Cerebellar nuclear complex (tissue), 1 donor: ENCODE measurements at places on chromosomes 13 and 19.

DNA sequence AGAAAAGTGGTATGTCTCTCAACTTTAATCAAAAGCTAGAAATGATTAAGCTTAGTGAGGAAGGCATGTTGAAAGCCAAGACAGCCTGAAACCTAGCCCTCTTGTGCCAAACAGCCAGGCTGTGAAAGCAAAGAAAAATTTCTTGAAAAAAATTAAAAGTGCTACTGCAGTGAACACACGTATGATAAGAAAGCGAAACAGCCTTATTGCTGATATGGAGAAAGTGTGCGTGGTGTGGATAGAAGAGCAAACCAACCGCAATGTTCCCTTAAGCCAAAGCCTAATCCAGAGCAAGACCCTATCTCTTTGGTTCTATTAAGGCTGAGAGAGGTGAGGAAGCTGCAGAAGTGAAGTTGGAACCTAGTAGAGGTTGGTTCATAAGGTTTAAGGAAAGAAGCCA lies 96.4 kb downstream of the ZDHHC20 start:
- no peak for DNase-seq

- no peak for DNase-seq
Observed at GRCh38 chr13:21747456-21747855, 76.6 kb downstream of the FGF9 start.

GRCh38 chr13:98987275-98987674 lies 9.4 kb upstream of the DOCK9 start:
- DNase-seq: no peak

- no peak for DNase-seq
Observed at GRCh38 chr13:76512721-76513145, 373.5 kb downstream of the KCTD12 start.

DNA sequence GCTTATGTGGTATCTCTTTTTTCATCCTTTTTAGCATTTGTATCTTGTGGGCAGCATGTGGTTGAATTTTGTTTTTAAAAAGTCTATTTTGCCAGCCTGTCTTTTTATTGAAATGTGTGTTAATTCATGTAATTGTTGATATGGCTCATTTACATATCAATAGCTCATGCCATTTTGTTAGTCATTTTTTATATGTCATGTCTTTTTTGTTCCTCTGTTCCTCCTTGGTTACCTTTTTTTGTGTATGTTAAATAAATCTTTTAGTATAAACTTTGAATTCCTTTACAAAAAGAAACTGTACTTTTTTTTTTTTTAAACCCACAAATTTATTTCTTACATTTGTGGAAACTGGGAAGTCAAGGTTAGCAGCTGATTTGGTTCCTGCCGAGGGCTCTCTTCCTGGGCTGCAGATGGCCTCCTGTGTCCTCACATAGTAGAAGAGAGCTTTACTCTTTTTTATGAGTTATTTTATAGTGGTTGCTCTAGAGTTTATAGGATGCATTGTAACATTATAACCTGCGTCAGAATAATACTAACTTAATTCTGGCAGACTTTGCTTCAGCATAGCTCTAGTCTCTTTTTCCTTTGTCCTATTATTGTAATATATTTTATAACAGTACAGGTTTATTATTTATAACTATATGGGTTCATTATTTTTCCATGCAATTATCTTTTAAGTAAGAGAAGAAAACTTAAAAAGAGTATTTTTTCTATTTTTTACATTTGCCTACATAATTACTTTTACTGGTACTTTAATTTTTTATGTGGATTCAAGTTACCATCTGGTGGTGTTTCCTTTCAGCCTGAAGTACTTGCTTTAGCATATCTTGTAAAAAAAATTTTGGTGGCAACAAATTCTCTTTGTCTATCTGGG lies 86.3 kb downstream of the URI1 start:
- no peak for DNase-seq

DNA sequence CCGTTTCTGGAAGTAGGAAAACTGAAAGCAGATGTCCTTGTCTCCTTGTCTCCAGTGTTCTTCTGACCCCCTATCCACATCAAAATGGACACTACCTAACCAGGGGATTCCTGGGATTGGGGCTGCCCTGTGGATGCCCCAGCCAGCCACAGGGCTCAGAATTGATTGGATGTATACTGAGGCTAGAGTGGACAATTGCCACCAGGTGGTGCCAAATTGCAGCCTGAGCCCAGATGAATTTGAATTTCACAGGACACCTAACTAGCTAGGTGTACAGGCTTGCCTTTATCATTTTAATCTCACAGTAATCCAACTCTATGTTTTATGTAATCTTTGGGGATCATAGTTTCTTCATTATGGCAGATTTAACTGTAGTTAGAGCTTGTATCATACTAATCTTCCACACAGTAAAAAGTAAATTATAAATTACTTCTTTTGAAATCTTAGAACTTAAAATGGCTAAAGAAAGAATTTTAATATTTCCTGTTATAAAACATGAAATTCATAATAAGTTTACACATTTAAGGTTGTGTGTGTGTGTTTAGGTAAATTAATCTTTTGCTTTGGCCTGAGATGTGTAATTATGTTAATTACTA lies 58.0 kb downstream of the PIBF1 start:
- no peak for DNase-seq

DNA sequence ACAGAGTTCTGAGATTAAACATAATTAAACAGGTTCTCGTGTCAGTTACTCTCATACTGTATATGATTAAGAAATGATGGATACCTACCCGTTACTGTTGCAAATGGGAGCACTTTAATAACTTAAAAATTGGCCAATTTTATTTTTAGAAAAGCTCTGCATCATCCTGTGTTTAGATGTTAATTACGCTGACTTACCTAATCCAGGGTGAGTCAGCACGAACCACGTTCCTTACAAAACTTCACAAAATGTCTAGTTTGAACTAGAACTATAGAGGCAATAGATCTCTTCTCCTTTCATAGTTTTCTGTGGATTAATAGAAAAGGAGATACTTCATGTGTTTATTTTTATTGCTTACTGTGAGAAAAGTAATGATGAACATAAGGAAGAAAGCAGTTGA lies 363.9 kb downstream of the MYO16 start:
- DNase-seq: no peak

GRCh38 chr13:73939071-73939380 lies 195.2 kb downstream of the KLF12 start:
- no peak for DNase-seq

- DNase-seq: no peak
Observed at GRCh38 chr19:55321466-55322137, 3.5 kb downstream of the TMEM150B start.

- DNase-seq: no peak
Observed at GRCh38 chr13:52994865-52995264, 33.7 kb upstream of the OLFM4 start.

GRCh38 chr13:29846475-29847256 lies 3.8 kb downstream of the UBL3 start:
- peak; percentile 3 for DNase-seq

DNA sequence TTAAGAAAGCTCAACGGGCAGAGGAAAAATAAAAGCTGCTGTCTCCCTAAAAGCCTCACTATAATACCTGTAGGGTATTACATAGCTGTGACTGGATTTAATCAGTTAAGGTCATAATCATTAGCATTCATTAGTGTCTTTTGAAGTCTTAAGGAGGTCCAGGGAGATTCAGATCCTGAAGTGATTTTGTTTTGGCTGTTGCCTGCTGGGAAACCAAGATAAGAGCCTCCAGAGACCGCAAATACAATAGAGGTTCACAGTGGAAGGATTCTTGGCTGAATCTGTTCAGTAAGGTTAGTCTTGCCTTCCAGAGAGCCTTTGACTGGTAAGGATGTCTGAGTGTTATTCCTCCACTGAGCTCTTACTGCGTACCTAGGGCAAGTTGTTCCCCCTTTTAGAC lies 54.0 kb upstream of the TNFRSF19 start:
- no peak for DNase-seq

DNA sequence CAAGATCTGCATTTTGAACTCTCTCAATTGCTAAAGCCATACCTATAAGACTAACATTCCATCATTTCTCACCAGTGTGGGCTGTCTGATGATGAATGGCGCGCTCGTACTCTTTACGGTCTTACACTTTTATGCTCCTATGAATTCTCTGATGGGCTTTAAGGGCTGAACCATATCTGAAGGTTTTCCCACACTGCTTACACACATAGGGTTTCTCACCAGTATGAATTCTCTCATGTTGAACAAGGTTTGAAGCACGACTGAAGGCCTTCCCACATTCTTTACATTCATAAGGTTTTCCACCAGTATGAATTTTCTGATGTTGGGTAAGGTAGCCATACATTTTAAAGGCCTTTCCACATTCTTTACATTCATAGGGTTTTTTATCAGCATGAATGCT lies 18.8 kb upstream of the ZNF607 start:
- DNase-seq: no peak

DNA sequence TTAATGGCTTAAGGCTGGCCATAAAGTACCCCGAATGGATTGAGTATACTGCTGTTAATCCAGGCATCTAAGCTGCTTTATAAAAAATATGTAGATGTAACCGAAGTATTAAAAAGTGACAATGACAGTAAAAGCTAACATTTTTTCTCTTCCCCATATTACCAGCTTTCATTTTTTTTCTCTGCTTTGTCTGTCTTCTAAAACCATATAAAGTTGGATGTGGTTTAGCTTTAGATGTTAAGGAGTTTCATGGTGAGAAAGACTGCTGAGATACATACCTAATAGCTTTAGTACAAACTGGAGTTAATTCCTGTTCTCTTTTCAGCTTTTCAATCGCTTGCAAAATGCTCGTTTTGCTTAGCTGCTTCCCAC lies 838 bp downstream of the AKAP11 start:
- no peak for DNase-seq

- DNase-seq: no peak
Observed at GRCh38 chr13:98738993-98739392, 13.5 kb downstream of the SLC15A1 start.

DNA sequence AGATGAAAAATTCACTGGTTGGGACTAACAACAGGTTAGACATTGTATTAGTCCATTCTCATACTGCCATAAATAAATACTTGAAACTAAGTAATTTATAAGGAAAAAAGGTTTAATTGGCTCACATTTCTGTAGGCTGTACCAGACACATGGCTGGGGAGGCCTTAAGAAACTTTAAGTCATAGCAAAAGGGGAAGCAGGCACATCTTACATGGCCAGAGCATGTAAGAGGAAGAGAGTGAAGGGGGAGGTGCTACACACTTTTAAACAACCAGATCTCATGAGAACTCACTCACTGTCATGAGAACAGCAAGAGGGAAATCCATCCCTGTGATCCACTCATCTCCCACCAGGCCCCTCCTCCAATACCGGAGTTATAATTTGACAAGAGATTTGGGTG lies 125.9 kb downstream of the SUCLA2 start:
- DNase-seq: no peak

DNA sequence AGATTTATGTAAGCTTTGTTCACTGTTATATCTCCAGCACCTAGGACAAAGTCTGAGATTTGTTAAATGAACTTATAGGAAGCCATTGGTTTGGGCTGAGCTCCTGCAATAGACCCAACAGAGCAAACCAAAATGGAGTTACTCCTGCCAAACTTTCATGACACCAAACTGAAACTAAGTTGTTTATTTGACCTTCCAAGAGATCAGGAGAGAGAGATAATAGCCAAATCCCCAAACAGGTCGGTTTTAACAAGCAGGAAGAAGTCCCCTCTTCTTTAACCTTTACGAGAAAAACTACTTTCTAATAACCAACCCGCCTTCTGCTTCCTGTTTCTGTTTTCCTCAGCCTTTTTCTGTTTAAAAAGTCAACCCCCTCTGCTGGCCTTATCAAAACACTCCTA lies 54.9 kb upstream of the ATP12A start:
- no peak for DNase-seq

- no peak for DNase-seq
Observed at GRCh38 chr19:36032251-36033104, at the start of gene CLIP3. TSS of gene CLIP3 (minus strand) at chr19:36032873. CDS start at chr19:36032357, 516 bp downstream.

GRCh38 chr19:8148088-8148409 lies 1.3 kb downstream of the FBN3 start:
- no peak for DNase-seq

- DNase-seq: no peak
Observed at GRCh38 chr19:47134545-47134944, 3.9 kb downstream of the SAE1 start.

DNA sequence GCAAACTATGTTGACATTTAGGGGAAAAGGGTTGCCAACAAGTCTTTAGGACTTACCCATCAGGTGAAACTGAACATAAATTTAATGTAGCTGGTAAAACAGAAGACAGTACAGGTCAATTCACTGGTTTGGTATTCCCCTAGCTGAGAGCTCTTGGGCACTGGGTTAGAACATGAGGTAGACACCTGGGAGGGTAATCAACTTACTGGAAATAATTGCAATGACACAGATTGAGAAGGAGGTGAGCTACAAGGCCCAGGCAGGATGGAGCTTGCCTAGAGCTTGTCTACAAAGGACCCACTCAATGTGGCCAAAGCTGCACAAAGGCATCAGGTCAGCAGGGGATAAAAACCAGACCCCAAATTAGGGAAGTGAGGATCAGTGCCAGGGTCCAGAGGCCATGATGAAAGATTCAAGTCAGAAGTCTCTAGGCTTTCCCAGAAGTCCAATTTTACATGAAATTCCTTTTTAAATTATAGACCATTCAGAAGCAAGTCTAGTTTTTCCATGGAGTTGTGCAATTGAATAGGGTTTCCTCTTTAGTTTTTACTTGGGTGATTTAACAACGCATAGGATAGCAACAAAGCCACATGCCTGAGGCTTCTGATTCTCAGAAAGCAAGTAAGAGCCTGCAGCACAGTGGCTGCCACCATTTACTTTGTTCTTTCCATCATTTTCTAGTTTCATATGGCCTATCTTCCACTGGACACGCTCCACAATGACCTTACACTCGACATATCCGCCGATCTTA lies 194.0 kb downstream of the NDFIP2 start:
- DNase-seq: no peak

DNA sequence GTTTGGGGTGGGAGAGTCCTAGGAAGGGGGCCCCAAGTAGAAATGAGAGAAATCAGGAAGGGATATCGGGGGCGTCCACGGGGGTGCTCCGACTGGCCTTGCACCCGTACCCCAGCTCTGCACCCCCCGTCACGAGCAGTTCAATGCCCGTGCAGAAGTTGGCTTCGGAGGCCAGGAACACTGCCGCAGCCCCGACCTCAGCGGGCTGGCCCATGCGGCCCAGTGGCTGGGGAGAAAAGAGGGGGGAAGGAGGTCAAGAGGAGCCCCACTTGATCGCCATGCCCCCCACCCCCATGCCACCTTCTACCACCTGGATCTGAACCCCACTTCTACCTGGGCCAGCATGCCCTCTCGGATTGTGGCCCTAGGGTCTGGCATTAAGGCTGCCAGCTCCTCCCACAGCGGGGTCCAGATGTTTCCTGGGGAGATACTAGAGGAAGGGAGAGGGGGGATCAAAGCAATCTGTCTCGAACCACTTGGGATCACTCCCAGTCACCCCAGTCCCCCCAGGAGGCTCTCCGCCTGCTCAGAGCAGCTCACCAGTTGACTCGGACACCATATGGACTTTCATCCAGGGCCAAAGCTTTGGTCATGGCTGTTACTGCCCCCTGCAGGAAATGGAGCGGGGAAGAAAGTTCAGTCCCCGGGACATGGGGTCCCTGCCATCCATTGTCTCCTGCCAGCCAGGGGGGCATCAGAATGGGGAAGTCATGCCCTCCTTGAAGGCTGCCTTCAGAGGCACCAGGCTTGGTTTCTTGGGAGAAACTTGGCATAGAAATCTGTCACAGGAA lies 2.5 kb upstream of the BCAT2 start:
- DNase-seq: no peak
